Left forelimb (tissue), 1 donor: ENCODE measurements at places on chromosomes 7 and 10.

GRCh38 chr10:6223981-6224380, 21.2 kb downstream of the PFKFB3 start:
- DNase-seq = no peak

- no peak for DNase-seq
These were observed 81.2 kb upstream of the PPIF start for GRCh38 chr10:79266084-79266483.

- no peak for DNase-seq
These were observed 30.1 kb downstream of the DENND2A start for GRCh38 chr7:140610204-140611165.

DNA sequence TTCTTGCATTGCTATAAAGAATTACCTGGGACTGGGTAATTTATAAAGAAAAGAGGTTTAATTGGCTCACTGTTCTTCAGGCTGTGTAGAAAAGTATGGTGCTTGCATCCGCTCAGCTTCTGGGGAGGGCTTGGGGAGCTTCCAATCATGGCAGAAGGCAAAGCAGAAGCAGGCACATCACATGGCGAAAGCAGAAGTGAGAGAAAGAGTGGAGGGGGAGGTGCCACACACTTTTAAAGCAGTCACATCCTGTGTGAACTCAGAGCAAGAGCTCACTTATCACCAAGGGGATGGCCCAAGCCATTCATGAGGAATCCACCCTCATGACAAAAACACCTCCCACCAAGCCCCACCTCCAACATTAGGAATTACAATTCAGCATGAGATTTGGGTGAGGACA, 303.5 kb downstream of the OTUD1 start:
- no peak for DNase-seq

GRCh38 chr10:126669168-126669567, 1.3 kb downstream of the C10orf90 start:
- DNase-seq = no peak

- DNase-seq = no peak
These were observed 164.6 kb upstream of the SH2B2 start for GRCh38 chr7:102122026-102122425.

DNA sequence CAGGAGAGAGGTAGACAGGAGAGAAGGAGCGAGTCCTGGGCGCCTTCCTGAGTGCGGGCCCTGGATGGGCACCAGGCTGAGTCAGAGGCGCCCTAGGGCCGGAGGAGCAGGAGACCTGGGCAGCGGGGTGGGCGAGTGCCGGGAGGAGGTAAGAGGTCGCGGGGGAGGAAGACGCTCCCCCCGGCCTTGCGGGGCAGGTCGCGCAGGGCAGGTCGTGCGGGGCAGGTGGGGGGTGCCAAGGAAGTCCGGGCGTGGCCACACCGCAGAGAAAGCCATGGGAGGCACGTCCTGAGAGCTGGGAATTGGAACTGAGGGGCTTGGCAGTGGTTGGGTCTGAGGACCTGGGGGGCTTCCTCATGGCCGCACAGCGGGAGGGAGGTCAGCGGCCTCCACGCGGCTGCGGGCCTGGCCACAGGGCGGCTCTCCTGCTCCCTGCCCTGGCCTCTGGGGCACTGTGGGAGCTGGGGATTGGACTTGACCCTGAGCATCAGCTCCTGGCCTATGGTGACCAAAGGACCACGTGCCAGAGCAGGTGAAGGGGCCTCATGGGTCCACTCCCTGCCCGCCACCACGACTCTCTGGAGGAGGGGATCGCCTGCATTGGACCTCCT, 935 bp downstream of the MMP21 start:
- DNase-seq = no peak

DNA sequence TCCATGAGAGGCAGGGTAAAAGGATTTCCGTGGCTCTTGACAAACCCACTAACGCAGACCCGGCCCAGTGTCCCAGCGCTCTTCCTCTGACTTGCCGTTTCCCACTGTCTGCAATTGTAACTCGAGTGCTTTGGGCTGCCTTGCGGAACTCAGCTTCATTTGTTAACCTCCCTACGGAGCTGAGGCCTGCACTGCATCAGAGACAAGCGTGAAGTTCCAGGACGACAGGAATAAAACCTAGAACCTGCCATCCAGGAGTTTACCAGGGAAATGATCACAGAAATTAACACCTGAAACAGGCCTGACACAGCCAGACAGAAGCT, 76.2 kb downstream of the SFMBT2 start:
- no peak for DNase-seq

DNA sequence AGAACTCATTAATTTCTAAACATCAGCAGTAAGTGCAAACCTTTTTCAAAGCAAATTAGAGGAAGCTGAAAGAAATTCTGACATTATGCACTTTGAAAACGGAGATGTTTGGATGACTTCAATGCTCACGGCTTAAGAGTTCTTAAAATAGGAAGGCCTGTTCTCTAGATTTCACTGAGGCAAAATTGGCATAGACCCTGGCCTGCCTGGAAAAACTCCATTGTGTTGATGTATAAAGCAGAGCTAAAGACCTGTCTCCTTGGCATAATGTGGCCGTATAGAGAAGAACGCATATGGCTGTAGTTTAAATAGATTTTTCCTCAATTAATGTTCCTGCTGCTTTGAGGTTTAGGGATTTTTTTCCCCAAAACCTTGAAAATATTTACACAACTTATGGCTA, 24.5 kb upstream of the AGMO start:
- DNase-seq = peak; percentile 70

DNA sequence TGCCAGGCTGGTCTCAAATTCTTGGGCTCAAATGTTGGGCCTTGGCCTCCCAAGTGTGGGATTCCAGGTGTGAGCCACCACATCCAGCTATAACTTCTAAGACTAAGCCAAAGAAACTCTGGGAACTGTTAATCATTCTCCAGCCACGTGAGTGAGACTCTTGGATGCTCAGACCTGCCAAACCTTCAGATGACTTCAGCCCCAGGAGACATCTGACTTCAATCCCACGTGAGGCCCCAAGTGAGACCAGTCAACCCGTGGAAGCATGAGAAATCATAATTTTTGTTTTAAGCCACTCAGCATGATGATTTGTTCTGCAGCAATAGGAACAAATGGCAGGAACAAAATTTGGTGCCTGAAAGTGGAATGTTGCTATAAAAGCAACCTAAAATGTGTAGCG, 4.3 kb upstream of the PCBD1 start:
- no peak for DNase-seq

- DNase-seq = no peak
These were observed 5.5 kb downstream of the ELOVL3 start for GRCh38 chr10:102231357-102232318.

GRCh38 chr10:26334232-26334931, 103.8 kb upstream of the APBB1IP start:
- no peak for DNase-seq

DNA sequence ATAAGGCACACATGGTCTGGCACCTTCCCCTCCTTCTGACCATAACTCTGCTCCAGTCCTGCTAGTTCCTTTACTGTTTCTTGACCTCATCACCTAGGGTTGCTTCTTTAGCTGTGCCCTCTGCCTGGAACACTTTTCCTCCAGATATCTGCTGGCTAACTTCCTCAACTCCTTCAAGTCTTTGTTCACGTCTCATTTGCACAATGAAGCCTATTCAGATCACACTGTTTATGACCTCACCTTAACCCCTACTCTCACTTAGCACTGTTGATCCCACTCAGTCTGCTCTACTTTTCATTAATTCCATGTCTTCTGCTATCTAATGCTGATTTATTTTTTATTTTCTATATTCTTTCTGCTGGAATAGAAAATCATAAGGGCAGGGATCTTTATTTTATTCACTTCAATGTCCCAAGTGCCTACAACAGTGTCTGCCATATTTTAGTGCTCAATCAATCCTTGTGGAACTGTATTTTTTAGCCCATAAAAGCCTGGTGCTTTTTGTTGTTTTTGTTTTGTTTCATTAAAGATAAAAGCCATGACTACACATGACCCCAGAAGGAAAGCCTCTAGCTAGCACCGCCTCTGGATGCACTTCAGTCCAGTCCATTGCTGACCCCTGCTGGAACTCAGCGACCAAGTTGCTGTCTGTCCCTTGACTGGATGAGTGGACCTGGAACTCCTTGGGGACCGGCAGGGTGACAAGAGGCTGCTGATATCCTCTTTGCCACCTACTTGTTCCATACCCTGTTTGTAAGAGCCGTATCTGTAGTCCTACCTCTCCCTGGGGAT, 12.3 kb downstream of the KLF14 start:
- peak; percentile 71 for DNase-seq

DNA sequence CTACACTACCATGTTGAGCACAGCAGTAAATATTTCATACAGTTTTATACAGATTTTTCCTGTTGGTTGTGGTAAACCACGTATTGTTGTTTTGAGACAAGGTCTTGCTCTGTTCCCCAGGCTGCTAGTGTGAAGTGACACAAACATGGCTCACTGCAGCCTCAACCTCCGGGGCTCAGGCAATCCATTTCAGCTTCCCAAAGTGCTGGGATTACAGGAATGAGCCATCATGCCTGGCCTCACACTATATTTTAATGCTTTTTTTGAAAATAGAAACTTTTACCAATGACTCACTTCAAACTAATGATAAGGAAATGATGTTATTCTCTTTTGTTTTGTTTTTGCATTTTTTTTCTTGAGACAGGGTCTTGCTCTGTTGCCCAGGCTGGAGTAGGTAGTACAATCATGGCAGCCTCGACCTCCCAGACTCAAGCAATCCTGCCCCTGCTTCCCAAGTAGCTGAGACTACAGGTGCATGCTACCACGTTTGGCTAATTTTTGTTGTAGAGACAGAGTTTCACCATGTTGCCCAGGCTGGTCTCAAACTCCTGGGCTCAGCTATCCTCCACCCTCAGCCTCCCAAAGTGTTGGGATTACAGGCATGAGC, 210.6 kb downstream of the TPST1 start:
- DNase-seq = no peak

DNA sequence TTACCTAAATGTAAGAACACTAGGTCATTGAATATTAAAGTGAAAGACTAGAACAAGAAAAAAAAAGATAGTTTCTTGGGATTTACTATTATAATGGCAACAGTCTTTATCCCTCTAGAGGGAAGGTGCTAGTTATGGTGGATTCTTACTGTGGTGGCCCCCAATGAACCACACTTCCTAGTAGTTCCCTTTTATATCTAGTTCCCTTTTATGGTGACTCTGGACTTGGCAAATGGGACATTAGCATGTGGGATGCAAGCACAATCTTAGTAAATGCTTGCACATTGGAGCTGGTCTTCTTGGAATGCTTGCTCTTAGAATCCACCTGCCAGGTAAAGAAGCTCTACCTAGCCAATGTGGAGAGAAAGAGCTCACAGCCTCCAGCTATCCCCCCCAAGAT, 430.2 kb downstream of the LRMDA start:
- DNase-seq = no peak

- no peak for DNase-seq
These were observed 15.4 kb downstream of the MGAM start for GRCh38 chr7:142010952-142011548.

GRCh38 chr7:124775422-124775821, 9.8 kb upstream of the GPR37 start:
- no peak for DNase-seq

- DNase-seq = no peak
These were observed 130.6 kb upstream of the BTBD16 start for GRCh38 chr10:122140461-122140902.

DNA sequence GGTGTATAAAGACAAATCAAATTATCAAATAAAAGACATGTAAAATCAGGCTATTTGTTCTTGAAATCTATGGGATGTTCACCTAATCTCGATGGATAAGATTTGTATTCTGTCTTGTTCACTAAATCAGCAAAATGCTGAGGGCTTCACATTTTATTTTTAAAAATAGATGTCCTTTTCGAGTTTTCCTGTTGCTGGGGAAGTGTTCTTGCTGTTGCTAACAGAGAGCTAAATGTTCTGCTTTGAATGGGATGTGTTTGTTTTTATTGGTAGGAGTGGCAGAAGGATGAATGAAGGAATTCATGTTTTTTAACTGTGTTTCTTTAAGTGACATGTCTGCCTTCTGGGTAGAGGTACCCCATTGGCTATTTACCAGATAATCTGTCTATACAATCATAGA, 7.3 kb upstream of the SNX13 start:
- no peak for DNase-seq

DNA sequence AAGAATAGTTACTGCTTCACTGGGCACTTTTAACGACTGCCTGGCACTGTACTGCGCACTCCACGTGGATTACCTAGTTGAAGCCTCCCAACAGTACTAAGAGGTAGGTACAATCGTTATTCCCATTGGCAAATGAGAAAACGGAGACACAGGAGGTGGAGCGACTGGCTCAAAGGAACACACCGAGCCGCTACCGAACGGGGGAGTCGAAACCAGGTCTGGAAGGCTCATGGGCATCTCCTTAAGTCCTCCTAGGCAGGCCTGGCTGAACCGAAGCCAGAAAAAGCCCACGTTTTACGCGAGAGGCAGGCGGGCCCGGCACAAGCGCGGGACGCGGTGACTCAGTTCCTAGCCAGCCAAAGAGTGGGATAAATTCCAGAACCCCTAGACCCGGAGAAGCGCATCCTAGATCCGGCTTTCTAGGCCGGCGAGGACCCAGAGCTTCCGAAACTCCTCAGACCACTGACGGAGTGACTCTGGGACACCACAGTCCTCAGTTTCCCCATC, 472 bp downstream of the PDAP1 start:
- DNase-seq = no peak

GRCh38 chr10:70191161-70191971, 21.1 kb upstream of the SAR1A start:
- DNase-seq = no peak

DNA sequence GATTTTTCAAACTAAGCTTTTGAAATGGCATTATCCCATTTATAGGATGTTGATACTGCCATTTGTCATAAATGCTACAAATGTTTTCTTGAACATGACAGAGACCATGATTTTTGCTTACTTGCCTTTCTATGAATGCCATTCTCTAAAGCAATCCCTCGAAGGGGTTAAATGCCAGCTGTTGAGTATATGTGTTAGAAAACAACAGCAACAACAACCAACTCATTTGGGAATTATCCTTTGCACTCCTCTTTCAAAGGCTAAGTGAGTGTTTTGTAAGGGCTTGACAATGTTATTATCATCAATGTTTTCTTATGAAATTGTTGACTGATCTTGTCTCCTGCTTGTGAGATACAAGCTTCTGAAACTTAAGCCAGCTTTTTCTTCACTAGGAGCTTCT, 529.4 kb downstream of the SORCS3 start:
- DNase-seq = no peak
